ENCODE measurements at places on chromosomes 3 and 15.

DNA sequence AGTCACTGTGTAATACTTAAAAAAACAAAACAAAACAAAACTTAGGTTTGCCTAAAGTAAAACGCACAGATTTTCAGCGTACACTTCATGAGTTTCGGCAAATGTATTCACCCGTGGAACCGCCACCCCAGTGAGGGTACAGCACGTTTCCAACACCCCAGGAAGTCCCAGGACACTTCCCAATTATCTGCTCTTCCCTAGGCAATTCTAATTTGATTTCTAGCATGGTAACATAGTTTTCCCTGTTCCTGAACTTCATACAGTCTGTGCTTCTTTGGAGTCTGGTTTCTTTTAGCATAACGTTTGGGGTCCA lies 497 bp upstream of the CLASP2 start:
- DNase-seq, result no peak

DNA sequence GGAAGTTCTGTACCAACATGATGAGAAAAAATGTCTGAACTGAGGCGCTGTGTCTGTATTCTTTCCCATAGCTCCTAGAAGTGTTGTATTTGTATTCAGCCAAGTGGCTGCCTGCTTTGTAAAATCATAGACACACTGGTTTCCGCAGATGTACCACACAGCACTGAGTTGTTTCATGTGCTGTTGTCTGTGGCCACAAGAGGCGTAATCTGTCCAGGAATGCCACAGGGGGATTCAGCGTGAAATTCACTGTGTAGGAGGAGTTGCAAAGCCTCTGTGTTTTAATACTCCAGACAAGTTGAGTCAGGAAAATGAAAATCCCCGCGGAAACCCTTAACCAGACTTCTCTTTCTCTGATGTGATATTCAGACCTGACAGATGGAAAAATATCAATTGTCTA lies 462.2 kb downstream of the NSUN3 start:
- no peak for DNase-seq

- DNase-seq, result no peak
Observed at GRCh38 chr15:73560501-73561117, 72.6 kb downstream of the NPTN start.

DNA sequence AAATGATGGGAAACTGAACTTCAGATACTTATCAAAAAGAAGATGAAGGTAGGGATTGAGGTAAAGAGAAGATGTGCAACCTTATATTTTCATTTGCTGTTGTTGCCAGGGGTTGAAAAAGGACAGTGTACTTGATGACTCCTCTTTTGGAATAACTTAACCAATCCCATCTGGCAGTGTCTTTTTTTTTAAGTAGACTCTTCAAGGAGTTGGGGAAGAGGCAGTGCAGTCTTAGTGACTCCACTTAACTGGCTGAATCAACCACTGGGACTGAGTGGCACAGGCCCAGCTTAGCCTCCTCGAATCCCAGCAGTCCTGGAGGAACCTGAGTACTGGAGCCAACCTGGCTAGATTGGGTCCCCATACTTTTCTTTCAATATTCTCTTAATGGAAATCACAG lies 27.3 kb upstream of the FILIP1L start:
- DNase-seq, result no peak

GRCh38 chr3:161905520-161906132 lies 409.0 kb downstream of the OTOL1 start:
- no peak for DNase-seq

GRCh38 chr3:122582390-122582789 lies 4.9 kb downstream of the PARP15 start:
- DNase-seq, result no peak

DNA sequence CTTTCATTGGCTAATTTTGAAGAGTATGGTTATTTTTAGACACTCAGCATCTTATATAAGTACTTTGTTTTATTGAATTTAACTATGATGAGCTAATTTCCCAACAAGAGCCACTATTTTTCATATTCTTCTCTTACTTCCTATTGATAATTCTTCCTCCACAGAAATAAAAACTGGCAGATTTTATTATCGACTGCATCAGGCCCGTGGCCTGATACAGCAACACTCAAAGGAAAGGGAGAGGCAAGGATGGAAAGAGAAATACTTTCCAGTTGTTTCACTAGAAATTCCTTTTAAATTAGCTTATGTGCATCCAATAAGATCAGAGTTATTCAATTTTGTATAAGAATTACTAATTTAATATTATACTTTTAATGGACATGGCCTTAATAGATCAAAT lies 886.3 kb downstream of the ROBO1 start:
- no peak for DNase-seq

DNA sequence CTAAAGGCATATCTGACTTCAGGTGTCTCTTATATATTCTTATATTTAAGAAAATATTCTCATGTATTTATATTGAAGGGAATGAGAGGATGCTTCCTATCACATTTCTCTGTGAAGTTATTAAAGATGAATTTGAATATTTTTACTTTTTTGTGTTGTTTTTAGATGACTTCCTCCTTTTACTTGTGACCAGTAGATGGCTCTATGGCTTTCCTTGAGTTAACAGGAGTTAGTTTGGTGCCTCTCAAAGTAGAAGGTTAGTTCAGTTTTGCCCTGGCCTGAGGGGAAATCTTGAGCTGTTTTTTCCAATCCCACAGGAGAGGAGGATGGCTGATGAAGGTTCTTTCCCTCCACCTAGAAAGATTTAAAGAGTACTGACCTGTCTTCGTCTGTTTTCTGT lies 80.7 kb downstream of the SQOR start:
- DNase-seq, result no peak

DNA sequence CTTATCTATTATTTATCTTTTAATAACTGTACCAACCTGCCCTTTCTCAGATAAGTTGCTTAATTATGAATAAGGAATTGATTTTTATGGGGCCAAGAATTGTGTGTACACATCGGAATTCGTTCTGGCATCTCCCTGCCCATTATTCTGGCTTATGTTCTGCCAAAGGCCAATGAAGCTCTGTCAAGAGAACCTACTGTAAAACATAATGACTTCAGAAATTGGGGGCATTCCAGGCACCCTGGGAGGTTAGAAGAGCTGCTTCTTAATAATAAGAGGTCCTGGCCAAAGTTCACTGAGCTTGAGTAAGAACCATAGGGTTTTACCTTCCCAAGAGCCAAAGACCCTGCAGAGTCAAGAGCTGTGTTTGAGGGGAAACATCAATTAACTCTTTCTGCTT lies 261.7 kb downstream of the SLC9A9 start:
- no peak for DNase-seq

- DNase-seq, result no peak
Observed at GRCh38 chr3:24684506-24685023, 189.9 kb upstream of the THRB start.

GRCh38 chr15:51864408-51865056 lies 35.1 kb downstream of the TMOD3 start:
- DNase-seq, result no peak

DNA sequence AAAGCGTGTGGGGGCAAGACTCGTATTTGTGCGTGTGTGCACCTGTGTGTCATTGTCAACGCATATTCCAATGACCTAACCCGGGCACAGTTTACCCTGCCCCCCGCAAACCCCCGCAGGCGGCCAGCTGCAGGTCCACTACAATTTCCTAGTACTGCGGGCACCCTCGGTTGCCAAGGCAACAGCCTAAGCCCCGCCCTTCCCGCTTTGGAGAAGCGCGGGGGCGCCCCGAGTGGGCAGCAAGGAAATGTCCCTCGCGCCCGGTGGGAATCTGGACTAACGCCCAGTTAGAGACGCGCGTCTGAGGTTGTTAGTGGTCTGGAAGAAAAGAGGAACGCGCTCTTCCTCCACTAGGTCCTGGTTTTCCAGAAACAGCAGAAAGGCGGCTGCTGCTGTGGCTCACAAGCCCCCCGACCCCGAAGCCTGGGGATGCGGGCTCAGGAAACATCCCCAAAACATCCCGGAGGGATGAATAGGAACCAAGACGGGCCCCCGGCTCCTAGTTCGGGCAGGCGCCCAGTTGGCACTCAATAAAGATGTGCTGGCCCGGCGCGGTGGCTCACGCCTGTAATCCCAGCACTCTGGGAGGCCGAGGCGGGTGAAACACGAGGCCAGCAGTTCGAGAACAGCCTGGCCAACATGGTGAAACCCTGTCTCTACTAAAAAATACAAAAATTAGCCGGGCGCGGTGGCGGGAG lies 1.1 kb downstream of the ABHD14A start:
- no peak for DNase-seq

DNA sequence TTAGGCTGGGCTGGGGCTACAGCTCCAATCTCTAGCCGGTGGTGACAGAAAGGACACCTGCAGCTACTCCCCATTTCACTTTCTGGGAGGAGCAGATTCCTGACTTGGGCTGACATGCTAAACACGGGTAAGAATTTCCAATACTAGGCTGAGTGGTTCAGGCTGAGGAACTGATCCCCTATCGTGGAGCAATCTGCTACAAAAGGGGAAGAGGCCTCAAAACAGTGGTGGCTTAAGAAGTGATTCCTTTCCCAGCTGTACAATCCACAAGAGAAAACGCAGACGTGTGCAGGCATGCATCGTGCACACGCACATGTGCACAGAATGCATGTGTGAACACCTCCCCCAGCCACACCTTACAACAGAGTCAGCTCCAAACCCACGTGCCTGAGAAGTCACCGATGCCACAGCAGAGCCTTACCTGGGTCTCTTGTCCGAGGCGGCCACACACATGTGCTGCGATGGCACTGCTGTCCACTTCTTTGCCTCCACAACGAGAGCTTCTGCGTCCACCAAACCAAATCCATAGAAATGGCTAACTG lies 86.7 kb upstream of the SNRPA1 start:
- DNase-seq, result no peak

DNA sequence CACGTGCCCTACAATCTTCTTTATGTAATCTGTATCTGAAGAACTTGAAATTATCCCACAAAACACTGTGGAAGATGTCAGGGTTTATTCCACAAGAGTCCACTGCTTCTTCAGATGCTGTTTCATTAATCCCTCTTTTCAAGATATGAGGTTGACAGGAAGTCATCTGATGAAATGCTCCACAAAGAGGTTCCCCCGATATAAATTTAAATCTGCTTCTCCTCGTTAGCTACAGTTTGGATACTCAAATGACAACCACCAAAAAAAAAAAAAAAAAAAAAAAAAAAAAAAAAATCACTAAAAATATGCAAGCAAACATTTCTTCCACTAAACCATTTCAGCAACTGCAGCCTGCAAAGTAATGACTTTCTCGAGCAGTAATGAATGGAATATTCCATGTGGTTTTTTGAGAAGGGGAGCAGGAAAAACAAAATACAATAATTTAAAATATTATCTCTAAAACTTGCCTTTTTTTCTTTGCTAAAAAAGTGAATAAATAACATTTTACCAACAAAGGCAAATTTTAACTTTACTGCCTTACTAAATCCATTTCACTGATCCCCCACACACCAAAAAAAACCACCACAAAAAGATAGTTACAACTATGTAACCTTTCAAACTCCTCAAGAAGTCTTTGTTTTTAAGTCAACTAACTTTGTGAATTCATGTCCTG lies 37.8 kb downstream of the DLG1 start:
- no peak for DNase-seq

DNA sequence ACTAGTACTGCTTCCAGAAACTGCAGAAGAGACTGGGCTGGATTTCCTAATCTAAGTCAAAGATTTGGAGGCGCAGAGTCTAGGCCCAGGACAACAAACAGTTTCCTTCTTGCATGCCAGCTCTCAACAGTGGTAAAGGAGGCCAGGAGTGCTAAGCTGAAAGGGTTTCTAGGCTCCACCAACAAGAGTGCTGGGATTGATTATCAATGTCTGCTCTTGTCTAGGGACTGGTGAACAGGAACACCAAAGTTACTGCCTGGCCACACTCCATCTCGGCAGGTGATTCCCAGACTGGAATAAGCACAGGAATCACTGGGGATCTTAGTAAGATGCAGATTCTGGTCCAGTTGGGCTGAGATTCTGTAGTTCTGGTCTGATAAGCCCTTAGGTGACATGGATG lies 22.8 kb upstream of the FGD5 start:
- DNase-seq, result no peak

DNA sequence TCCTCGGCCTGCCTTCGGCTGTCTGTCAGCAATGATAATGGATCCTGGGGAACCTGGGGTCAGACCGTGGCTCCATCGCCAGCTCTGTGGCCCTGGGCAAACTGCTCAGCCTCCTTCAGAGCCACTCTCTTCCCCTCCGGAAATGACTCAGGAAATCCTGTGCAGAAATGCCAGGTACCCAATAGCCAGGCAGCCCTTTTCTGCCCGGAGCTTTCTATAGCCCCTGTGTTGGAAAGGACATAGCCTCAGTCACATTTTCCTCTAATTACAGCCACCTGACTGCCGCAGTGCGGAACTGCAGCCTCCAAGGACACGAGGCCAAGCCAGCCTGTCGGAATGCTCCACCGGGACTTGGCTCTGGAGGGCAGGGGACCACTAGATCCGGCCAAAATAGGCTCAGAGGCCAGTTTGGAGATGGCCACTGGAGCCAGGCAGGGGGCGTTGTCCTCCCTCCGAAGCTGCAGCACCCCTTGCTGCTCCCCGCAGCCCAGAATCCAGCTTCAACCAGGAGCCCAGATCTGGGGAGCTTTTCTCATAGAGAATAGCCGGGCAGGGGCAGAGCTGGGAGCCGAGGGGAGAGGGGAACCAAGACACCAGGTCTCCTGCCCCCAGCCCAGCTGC lies 11.6 kb upstream of the ZXDC start:
- DNase-seq, result no peak

Data from activated gamma-delta T cell treated with Interleukin-2 at 50 U/mL for 16 hours (primary cell).